Lung microvascular endothelial cell (primary cell): ENCODE measurements at places on chromosomes 2 and 18. TPM values are rescaled to one million over a fixed set of nuclear protein-coding genes. Genes with fewer than 3 reads are reported as not detected.

GRCh38 chr2:208360259-208361076, 46.1 kb upstream of the PTH2R start:
- DNase-seq = no peak

DNA sequence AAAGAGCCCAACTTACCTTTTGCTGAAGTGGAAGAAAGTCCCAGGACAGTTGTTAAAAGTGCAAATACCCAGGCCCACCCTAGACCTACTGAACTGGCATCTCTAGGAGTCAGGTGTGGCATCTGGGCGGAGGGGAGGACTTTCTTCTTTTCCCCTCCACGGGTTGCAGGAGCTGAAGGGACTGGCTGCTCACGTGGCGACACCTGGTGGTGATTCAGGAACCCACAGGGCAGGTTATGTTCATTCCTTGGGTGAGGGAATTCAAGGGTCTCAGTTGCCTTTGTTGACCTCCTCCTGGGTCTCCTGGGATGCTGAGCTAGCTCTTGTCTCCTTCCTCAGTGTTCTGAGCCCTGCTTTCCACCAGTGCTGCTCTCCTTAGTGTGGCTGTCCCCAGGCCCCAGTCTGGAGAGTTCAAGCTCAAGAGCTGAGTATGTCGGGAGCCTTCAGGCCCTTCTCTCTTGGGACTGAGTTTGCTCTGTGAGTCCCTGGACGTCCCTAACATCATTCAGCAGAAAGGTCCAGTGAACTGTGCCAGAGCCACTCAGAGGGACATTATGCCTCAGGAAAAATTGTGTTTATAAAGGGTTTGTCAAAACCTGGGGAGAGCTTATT, 56.9 kb downstream of the DYSF start:
- DNase-seq = peak; percentile 74

- DNase-seq = peak; percentile 56
Observed at GRCh38 chr2:160392201-160392600, 101.4 kb downstream of the RBMS1 start.

DNA sequence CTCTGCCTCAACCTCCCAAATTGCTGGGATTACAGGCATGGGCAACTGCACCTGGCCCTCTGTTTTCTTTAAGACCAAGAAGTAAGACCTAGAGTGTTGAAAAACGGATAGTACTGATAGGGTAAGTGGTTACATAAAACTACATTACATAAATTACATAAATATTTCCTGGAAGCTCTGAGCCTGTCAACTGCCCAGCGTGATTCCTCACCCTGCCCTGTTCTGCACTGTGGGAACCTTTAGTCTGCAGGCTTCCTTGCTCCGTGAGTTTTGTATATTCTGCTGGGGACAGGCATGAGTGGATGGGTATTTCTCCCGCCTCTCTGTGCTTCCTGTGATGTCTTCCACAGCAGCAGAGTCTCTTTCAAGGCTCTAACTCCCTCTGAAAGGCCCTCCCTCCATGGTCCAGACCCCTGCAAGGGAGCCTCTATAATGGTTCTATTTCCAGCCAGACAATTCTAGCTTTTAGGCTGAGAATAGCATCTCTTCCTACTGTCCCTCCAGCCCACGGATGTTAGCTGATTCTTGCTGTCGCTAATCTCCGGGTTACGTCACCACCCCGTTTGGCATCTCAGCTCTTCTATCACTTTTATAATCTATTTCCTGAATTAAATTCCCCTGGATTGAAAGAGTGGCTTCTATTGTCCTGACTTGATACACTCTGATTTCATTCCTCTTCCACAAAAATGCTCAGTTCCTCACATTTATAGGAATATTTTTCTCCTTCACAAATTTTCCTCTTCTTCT, 49.5 kb upstream of the PLEKHM3 start:
- DNase-seq = no peak

DNA sequence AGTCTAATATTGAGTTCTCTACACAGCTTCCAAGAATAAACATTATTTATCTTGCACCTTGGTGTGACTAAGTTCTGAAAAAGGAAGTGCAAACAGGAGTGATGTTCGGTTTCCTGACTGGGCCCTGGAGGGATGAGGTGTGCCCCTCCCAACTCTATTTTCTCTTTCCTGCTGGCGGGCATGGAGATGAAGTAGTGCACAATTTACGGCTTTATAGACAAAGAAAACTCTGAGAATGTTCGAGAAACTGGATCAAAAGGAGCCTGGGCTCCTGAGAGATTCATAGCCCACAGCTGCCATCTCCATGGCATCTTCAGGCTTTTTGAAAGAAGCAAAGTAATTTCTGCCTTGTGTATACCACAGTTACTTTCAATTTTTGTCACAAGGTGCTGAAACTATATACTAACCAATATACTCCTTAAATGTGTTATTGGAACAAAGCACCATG, 22.3 kb downstream of the LRATD1 start:
- no peak for DNase-seq

- DNase-seq = peak; percentile 32
Observed at GRCh38 chr2:24317491-24317920, 42.8 kb downstream of the ITSN2 start.

GRCh38 chr18:79695856-79696850, 16.6 kb downstream of the CTDP1 start:
- no peak for DNase-seq

- DNase-seq = peak; percentile 14
Observed at GRCh38 chr2:205287316-205287715, 395.0 kb upstream of the NRP2 start.

DNA sequence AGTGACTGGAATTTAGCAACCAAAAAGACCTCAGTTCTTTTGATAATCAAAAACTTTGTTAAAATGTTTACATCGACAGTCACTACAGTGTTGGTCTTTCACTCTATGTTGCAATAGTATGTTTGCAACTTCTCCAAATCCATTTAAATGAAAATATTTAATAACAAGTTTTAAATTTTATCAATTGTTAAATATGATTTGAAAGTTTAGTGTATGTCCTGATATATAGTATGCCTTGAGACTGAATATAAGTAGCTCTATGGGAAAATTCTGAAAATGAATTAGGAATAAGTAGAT, 109.9 kb downstream of the ANKRD44 start:
- DNase-seq = no peak

DNA sequence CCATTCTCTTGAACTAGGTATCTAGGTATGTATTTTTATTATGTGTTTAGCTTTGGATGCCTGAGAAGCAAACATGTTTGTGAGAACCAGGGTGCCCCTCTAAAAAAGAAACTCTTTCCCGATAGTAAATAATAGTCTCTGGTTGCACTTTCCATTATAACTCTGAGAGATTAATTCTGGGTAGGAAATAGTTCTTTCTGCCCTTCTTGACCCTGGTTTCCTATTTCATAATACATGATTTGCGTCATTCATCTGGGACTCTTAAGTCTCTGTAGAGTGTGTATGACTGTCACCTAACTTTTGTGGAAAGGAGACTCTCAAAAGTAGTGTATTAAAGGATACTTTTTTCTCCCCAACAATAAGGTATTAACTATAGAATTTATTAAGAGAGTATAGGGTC, 31.5 kb downstream of the ACSL3 start:
- peak; percentile 85 for DNase-seq

- DNase-seq = no peak
Observed at GRCh38 chr2:42792087-42792582, 248 bp downstream of the HAAO start.

DNA sequence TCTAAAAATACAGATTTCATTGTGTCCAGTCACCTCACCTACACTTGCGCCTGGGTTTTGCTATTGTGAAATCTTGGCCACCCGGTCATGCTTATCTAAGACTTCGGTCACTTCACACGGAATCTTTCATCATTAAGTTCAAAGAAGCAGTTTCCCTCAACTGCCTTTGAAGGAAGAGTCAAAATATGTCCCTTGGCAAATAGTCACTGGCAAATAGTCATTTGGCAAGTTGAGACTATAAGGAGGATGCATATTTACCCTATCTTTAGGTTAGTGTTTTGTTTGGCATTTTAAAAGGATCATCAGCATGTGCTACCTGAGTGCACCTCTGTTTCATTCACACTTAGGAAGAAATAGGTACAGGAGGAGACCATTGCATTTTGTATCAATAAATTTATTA, 95.9 kb downstream of the FEZ2 start:
- no peak for DNase-seq

GRCh38 chr18:63090334-63090733, 229.2 kb downstream of the BCL2 start:
- DNase-seq = no peak

DNA sequence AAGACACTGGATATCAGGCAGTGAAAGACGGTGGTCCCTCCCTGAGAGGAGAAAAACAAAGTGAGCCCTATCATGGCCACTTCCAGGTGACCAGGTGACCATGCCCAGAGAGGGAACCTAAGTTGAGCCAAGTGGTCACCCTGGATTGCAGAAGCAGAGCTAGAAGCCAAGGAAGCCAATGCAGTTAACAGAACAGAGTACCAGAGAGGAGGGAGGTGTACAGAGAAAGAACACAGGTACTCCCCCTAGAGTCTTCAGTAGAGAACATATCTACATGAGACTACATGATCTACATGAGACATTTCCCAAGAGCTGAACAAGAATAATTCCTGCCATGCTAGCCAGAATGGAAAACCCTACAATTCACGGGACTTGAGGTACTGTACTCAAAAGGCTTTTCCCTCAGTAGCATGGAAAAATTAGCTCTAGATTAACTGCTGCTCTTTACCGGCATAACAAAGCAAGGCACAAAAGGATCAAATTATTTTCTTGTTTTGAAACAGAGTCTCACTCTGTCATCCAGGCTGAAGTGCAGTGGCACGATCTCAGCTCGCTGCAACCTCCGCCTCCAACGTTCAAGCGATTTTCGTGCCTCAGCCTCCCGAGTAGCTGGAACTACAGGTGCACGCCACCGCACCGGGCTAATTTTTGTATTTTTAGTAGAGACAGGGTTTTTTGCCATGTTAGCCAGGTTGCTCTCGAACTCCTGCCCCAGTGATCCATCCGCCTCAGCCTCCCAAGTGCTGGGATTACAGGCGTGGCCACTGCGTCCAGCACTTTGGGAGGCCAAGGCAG, 23.5 kb downstream of the ROCK2 start:
- DNase-seq = no peak

DNA sequence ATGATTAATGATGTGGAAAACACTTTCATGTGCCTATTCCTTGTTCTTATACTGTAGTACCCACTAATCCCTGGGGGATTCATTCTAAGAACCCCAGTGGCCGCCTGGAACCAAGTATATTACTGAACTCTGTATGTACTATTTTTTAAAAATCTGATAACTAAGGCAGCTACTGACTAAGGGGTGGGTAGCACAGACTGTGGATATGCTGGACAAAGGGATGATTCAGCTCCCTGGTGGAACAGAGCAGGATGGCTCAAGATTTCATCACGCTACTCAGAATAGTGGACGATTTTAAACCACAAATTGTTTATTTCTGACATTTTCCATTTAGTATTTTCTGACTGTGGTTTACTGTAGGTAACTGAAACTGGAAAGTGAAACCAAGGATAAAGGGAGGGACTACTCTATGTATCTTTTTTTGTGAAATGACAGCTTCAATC, 41.8 kb upstream of the CDC42EP3 start:
- DNase-seq = no peak

GRCh38 chr18:78165525-78165924, 814.1 kb upstream of the SALL3 start:
- DNase-seq = no peak

GRCh38 chr2:71849111-71849510, 298.6 kb downstream of the CYP26B1 start:
- no peak for DNase-seq

DNA sequence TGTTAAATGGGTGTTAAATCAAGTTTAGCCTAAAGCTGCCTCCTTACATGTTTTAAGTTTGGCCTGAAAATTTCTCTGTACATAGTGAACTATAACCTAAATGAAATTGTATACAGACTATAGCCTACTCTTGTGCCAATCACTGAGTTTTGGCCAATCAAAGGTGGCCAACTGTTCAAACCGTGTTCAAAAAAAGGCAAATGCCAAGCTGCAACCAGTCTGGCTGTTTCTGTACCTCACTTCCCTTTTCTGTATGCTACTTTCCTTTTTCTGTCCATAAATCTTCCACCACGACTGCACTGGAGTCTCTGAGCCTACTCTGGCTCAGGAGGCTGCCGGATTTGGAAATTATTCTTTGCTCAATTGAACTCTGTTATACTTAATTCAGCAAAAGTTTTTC, 121.0 kb downstream of the SPOPL start:
- DNase-seq = no peak

DNA sequence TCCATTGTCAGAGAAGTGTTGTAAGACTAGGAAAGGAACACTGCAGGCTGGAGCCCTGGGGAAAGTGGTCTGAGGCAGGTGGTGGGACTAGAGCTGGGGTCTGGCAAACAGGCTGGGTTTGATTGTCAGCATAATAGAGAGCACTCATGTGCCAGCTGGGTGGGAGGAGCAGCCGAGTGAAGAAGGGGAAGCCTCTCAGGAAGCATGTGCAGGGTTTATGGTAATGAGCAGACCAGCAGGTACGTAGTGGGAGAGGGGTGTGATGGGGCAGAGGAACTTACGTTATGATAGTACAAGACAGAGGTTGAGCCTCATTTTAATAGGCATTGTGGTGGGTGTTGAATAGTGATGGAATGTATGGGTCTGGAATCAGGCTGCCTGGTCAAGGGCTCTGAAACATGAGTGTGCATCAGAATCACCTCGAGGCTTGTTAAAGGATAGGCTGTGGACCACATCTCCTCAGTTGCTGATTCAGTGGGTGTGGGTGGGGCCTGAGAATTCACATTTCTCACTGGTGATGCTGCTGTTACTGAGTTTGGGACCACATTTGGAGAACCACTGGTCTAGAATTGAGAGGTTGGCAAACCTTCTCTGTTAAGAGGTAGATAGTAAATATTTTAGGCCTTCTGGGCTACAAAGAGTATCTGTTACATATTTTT, 1.7 kb upstream of the MGAT5 start:
- DNase-seq = no peak

- DNase-seq = no peak
Observed at GRCh38 chr18:32918692-32919250, 145.9 kb upstream of the KLHL14 start.

DNA sequence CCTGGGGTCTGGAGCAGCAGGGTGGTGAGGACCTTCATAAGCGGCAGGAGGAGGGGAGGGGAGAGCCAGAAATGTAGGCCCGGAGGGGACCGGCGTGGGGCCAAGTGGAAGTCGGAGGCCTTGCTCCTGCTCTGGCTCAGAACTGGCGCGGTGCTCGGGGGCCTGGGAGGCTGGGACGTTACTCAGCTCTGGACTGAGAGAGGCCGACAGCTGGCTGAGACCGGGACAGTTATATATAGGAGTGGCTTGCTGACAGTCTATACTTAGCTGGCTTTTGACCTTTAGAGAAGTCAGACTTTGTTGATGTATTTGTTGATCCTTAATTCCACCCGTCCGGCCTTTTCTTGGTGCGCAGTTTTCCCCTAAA, 15.7 kb downstream of the IGFBP5 start:
- DNase-seq = no peak

TRIM54 gene
- total RNA-seq = 0.44 and 1.2 TPM in 2 replicates

RTKN gene
- total RNA-seq = 11.8 and 28.4 TPM in 2 replicates

GCKR gene
- total RNA-seq = 0.22 TPM in 1 of 2 replicates, not detected in the other

PLCL1 gene
- total RNA-seq = 0.20 and 1.7 TPM in 2 replicates

ACTG2 gene
- not detected in 2 replicates for total RNA-seq

SCN2A gene
- total RNA-seq = under 0.01 TPM in 1 of 2 replicates, not detected in the other

NDUFV2 gene
- total RNA-seq = 78.6 and 88.0 TPM in 2 replicates
